ENCODE measurements at places on chromosomes 11 and 22. TPM values are rescaled to one million over a fixed set of nuclear protein-coding genes. Genes with fewer than 3 reads are reported as not detected.
A peak's percentile ranks its signal among the peaks of the same experiment; 100 is the strongest.

DNA sequence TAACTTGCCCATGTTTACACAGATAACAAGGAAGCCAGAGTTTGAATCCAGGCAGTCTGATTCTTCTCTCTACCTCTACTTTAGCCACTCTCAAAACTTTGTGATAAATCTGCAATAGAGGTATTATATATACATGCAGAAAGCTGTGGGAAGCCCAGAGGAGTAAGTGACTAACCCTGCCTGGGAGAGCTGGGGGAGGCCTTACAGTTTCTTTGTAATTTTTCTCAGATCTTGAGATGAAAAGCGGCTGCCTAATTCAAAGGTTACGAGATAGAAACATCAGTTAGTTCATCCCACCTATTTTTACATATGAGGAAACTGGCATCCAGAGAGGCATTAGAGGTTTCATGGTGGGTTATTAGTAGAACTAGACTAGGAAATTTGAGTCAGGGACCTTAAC, 4.9 kb downstream of the STIM1 start:
- DNase-seq: no peak

DNA sequence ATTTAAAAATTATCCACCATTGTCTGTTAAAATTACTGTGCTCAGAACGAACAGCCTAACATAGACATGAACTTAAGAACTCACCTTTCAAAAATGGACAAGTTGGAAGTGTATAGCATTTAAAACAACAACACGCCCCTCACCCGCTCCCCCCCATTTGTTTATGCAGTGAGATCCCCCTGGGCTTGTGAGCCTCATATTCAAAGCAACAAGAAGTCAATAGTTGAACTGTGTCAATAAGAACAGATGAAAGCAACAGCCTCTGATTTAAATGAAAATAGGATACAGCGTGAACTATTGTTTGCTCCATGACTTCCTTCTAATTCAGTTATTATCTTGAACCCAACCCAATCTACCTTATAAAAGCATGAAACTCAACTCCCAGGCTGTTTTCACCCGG, 314.2 kb downstream of the BLID start:
- DNase-seq: no peak

DNA sequence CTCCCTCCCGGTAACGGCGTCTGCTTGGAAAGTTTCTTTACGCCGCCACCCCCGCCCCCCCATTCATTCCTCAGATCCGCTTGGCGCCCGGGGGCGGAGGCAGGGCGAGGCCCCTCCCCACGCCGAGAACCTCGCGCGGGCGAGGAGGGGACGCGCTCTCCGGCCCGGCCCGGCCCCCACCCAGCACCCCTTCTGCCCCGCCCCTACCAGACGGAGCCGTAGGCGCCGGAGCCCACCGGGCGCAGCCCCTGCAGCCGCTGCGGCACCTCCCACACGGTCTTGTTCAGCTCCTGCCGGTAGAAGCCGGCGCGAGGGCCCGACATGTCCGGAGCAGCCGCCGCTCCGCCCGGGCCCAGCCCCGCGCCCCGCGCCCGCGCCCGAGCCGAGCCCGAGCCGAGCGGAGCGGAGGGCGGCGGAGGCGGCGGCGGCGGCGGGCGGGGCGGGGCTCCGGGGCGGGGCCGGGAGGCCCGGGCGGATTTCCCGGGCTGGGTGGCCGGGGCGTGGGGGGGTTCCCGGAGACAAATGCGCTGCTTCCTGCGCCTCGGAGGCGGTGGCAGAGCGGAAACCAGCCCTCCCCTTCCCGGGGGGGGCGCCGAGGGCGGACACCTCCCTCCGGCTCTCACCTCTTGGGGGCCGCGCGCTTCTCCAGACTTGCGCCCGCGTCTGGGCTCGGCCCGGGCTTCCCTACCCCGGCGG, at the start of gene MAPK11:
MAPK11 (minus strand) TSS at position 411 of the 696 bp plus-strand sequence; CDS start at position 323, 88 bp downstream.
- peak; percentile 35 for DNase-seq

- DNase-seq: no peak
These were observed 61.3 kb upstream of the PPP6R3 start for GRCh38 chr11:68398995-68399851.

DNA sequence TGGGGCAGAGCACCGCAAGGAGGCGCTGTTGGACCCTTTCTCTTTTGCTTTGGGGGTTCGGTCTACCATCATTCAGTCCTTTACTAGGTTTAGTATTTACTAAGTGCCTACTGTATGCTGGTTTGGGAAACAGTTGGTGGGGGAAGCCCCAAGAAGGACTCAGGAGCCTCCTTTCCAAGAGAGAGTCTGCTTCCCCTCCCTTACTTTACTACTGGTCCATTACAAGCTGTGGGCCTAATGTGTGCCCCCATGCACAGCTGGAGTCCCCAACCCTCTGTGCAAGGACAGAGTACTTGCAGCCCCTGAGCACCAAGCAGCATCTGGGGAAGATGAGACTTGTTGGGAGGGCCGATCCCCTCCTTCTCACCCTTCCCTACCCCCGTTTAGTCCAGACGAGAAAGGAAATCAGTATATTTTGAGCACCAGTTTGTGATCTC, 876 bp upstream of the UBE2L6 start:
- peak; percentile 69 for DNase-seq

- no peak for DNase-seq
These were observed 17.1 kb downstream of the USH1C start for GRCh38 chr11:17526931-17527627.

GRCh38 chr11:64752175-64752970, 7.4 kb downstream of the PYGM start:
- DNase-seq: no peak

DNA sequence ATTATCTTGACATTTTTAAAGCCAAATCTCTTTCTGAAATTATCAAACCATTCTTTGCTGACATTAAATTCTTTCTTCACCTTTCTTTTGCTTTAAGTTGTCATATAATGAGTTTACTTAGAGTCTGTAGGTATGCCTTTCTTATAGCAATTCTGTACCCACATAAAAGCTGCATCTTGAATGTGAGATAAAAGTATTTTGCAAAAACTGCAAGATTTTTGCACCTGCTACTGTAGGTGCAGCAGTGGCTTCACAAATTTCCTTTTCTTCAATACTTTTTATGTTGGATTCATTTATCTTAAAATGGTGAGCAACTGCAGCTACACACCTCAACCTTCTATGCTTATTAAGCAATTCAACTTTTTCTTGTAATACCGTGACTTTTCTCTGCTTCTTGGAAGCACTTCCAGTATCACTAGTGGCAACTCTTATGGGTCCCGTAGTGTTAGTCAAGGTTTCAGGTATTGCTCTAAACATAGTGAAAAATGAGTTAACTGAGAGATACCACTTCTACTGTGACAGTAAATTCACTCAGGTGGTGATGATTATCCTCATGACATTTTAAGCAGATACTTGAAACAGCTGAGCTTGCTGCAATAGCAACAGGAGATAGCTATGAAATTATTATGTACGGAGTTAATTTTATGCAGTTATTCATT, 18.8 kb downstream of the ZFP91 start:
- no peak for DNase-seq

- no peak for DNase-seq
These were observed 22.5 kb upstream of the SEPTIN5 start for GRCh38 chr22:19691721-19692341.

DNA sequence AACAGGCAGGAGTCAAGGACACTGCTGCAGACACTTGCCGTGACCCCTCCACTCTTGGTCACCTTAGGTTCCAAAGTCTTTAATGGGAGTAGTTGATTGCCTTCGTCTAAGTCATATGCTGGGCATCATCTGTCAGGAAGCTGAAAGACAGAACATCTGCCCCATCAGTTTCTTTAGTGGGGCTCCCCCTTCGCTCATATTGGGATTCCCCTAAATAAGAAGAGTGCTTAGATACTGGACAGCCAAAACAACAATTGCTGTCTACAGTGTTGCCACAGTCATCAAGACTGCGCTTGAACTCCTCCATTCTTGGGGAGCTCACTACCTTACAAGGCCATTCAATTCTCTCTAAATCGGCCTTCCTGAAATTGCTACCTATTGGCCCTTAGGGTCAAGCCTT, 58.5 kb downstream of the UBASH3B start:
- no peak for DNase-seq

DNA sequence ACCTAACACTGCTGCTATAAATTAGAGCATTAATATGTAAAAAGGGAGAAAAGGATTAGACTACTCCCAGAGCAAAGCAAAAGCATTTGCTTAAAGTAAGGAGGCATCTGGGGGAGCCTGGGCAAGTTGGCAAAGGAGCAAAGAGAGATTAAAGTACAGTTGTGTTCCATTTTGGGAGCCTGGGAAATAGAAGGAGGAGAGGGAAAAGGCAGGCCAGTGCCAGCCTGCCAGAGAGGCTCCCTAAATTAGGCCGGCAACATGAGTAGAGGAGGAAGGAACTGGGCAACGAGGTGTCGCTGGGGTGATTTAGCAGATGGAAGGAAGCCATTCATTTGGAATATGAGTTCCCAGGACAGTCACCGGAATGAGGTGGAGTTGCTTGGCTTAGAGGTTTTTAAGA, 186.2 kb upstream of the TBCEL start:
- no peak for DNase-seq

DNA sequence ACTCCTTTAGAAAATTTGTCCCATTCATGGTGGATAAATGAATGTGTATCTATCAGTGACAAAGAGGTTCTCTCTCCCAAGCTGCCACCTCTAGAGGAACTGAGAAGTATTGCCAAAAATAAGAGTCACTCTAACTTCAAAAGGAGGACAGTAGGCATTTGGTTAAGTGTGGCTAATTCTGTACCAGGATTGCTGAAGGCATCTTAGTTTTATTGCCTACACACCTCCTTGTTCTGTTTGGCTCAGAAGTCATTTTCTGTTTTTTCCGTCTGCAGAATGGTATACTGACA, 189.0 kb upstream of the MPPED2 start:
- DNase-seq: no peak

DNA sequence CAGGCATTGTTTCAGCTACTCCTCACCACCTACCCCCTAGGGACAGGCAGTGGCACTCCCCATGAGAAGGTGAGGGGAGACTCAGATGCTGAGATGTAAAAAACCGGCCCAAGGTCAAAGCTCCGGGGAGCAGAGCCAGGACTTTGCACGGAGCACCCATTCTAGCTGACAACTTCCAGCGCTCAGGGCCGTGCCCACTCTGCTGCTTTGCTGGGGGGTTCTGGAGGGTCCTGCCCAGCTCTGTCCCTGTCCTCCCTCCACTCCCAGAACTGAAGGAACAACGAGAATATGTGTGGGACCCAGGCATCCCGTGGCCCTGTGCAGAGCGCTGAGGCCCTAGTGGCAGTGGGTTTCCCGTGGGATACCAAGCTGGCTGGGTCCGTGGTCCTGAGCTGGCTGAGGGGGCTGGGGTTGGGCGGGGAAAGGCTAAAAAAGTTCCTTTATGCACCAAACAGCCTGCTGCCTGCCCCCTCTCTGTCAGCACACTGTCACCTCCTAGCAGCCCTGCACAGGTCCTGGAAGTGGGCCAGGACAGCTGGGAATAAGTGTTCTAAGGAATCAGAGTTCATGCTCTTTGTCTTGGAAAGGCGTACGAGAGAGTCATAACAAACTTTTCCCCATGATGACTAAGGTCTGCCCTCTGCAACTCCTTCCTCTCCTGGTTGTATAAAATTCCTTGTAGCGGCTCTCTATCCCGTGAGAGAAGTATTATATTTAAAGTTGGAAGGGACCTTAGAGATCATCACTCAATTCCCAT, 1.9 kb downstream of the MS4A10 start:
- DNase-seq: peak; percentile 78

DNA sequence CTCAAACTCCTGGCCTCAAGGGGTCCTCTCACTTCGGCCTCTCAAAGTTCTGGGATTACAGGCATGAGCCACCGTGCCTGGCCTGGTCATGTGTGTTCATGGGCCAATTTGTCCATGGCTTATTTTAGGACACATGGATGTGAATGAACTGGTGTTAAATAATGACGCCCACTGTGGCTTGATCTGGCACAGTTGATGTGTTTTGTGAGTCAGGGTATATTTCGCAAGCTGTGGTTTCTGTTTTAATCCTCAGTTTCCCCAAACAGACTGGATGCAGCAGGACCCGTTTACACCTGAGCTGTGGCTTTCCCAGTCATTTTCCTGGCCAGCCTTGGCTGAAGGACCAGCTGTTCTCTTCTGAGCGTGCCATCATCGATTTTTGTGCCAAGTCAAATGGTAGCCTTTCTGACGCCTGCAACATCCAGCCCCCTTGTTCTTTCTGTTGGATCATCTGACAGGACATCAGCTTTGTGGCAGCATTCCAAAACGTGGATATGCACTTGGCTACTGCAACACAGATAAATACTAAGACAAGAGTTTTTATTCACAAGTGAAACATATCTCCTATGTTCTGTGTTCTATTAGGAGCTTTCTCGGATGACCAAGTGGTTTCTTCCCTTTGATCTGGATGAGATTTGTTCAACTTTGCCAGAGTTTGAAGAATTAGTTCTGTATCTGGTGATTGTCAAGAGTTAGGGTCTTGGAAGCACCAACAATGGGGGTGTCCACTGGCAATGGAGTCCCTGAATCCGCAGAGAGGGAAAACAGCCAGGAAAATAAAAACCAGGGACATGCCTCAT, 40.0 kb upstream of the SEPTIN5 start:
- DNase-seq: peak; percentile 5

- DNase-seq: no peak
These were observed 11.0 kb downstream of the RHBDD3 start for GRCh38 chr22:29256606-29257325.

GRCh38 chr11:118921121-118921928, 4.4 kb downstream of the BCL9L start:
- peak; percentile 79 for DNase-seq

GRCh38 chr11:83976086-83976485, 689.9 kb upstream of the CCDC90B start:
- no peak for DNase-seq

- DNase-seq: peak; percentile 58
These were observed 36.3 kb downstream of the SLC5A1 start for GRCh38 chr22:32079130-32080089.

- DNase-seq: no peak
These were observed 14.0 kb downstream of the CACNG2 start for GRCh38 chr22:36689583-36689982.

GRCh38 chr11:39011797-39012196, 2413.8 kb upstream of the RAG2 start:
- DNase-seq: no peak

GRCh38 chr11:15396778-15397177, 282.1 kb downstream of the INSC start:
- DNase-seq: no peak

- DNase-seq: no peak
These were observed 94.6 kb downstream of the IGLL1 start for GRCh38 chr22:23485490-23485889.

The CARNS1 gene
- total RNA-seq: not detected

The MRPL17 gene
- 98.4 TPM for total RNA-seq

The C11orf71 gene
- 6.2 TPM for total RNA-seq

The HSPB2 gene
- not detected for total RNA-seq

The OR5A1 gene
- not detected for total RNA-seq

The FXYD6 gene
- total RNA-seq: 0.78 TPM

The SMTNL1 gene
- not detected for total RNA-seq

The RAB30 gene
- total RNA-seq: 15.9 TPM

Measured in RPMI7951 (cell line).